C1 segment of cervical spinal cord (tissue), 14 donors: ENCODE measurements at places on chromosomes 7 and 10.

- no peak for DNase-seq
Measured at GRCh38 chr7:54782829-54783228, 23.8 kb upstream of the SEC61G start.

GRCh38 chr7:34222316-34222715 lies 317.0 kb downstream of the BMPER start:
- no peak for DNase-seq

DNA sequence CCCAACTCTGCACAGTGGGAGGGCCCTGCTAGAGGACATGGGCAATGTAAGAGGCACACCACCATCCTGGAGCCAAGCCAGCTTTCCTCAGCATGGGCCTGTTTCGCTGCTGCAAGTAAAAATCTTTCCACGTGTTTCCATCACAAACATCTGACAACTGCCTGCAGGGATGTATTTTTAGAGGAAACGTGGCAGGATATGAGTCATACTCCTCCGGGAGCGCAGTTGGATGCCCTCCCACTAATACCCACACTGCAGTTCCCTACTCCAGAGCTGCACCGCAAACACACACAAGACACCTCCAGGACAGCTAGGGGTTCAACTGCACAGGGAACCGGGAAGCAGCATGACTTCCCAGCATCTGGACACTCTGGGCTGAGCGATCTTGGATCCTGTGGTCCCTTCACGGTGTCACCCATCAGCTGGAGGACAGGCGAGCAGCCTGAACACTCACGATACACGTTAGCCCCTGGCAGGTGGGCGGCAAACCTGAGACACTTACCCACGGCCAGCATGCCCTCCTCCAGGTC lies 26.1 kb downstream of the PLAC9 start:
- DNase-seq = no peak

DNA sequence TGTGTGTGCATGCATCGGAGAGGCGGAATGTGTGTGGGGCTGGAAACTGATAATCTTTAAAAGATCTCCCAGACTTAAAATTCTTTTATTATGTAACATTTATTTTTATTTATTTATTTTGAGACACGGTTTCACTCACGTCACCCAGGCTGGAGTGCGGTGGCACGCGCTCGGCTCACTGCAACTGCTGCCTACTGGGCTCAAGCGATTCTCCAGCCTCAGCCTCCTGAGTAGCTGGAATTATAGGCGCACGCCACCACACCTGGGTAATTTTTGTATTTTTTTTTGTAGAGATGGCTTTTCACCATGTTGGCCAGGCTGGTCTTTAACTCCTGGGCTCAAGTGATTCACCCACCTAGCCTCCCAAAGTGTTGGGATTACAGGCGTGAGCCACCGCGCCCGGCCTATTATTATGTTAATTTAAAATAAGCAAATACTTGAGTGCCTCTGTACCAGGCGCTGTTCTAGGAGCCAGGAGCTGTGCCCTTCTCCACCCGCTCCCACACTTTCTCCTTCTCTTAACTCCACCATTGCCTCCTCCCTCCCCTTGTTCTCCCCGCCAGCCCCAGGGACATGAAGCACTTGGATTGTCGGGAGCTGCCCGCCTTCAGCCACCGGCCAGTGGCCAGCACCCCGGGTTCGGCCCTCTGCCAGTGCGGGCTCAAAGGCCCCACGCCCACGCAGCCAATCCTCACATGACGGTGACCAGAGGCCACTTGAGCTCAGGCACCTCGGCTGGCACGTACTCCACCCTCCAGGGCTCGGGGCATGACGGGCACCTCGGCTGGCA lies 163.6 kb downstream of the DNAJB6 start:
- DNase-seq = no peak

GRCh38 chr10:2933924-2934323 lies 133.4 kb upstream of the PFKP start:
- no peak for DNase-seq

- no peak for DNase-seq
Measured at GRCh38 chr10:117539903-117540639, 2.5 kb upstream of the EMX2 start.

GRCh38 chr10:53223851-53224250 lies 451.3 kb upstream of the MBL2 start:
- DNase-seq = no peak

DNA sequence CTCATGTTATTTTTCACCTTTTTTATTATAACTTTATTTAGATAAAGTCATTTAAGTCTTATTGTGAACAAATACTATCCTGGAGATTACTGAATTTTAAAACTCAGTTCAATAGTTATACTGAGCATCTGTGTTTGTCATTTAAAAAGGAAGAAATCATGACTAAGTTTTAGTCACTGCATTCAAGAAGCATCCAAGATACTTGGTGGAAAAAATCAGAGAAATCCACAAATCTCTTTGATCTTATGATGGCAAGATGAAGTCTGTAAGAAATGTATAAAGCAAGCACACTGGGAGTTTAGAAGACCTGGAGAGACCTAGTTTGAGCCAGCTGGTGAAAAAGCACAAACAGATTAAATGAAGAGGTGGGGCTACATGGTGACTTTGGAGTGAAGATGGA lies 529.8 kb upstream of the IGFBP3 start:
- DNase-seq = no peak

DNA sequence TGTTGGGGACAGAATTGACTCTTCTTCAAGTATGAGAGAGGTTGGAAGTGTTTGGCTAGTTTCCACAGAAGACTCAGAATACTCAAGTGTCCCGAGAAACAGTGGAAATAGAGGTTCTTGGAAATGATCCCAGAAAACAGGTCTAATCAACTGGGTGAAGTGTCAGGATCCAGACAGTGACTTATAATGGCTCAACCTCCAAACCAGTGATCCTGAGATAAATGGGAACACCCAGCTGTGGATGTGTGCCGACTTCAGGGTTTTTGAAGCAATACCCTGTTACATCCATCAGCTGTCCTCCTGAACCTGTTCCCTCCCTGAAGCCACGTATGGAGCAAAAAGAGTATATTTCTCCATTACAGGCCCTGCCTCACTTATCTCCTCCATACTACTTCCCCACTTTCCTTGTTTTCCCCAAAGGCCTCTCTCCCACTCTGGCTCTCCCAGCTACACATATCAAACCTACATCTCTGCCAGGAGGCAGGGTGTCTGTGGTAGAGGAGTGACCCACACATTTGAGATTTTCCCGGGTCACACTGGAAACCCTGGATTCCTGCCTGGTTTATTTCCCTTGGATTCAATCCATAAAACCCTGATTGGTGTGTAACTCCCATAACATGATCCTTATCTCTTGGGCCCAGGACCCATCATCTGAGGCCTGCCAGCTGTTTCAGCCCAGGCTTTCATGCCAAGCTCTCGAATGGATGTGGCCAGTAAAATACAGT lies 17.6 kb upstream of the ELOVL3 start:
- no peak for DNase-seq

DNA sequence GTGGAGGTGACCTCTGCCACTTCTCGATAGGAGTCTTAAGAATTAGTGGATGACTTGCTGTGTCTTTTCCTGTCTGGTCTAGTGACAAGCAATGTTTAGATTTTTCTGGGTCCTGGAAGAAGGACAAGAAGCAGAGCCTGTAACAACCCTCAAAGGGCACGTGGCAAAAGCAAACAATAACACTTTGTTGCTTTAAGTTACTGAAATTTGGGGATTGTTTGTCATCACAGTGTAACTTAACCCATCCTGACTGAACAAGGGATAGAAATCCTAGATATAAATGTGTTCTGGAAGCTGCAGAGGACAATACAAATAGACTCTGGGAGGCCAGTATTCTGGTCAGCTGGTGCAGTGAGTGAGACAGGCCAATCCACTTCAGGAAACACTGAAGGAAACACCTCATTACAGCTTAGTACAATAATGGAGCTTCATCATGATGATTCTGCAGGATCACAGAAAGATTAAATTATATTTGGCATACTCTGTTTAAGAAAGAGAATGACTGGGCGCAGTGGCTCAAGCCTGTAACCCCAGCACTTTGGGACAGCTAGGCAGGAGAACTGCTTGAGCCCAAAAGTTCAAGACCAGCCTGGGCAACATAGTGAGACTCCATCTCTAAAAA lies 23.3 kb downstream of the ENKUR start:
- DNase-seq = no peak

DNA sequence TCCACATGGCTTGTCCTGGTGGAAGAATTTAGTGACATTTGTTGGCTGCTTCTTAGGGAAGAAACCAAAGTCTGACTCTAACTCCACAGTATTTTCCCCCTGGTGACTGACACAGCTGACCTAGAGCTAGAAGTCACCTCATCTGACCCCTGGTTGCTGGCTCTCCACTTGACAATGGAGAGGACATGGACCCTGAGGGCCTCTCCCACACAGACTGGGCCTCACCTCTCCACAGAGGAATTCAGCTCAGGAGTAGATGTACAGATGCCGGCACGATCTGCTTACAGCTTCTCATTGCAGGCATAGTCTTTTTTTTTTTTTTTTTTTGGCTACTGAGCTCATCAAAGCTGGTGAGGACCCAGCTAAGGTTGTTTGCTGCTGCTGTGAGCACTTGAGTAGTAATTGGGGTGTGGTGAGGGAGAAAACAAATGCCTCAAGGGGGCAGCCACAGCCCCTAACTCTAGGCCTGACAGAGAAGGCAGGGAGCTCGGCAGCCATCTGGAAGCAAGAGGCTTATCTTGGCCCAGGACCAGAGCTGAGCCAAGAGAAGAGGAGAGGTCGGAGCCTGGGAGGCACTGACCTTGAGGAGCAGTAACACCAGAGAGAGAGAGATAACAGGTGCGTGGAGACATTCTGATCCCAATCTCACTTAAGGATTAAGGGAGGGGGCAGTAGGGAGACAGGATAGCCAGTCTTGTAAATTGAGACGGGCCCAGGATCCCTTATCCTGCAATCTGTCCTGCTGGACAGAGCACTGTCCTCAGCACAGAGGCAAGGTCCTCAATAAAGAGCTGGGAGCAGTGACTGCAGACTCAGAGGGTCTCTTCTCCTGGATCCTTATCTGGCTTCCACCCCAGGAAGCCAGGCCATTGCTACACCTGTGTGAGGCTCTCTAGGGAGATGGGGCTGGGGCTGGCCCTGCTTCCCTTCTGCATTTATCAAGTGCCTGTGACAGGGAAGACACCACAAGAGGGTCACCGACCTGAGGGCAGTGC lies 9.4 kb downstream of the PRSS58 start:
- no peak for DNase-seq

GRCh38 chr7:55569269-55569663 lies 3.0 kb downstream of the VOPP1 start:
- no peak for DNase-seq

DNA sequence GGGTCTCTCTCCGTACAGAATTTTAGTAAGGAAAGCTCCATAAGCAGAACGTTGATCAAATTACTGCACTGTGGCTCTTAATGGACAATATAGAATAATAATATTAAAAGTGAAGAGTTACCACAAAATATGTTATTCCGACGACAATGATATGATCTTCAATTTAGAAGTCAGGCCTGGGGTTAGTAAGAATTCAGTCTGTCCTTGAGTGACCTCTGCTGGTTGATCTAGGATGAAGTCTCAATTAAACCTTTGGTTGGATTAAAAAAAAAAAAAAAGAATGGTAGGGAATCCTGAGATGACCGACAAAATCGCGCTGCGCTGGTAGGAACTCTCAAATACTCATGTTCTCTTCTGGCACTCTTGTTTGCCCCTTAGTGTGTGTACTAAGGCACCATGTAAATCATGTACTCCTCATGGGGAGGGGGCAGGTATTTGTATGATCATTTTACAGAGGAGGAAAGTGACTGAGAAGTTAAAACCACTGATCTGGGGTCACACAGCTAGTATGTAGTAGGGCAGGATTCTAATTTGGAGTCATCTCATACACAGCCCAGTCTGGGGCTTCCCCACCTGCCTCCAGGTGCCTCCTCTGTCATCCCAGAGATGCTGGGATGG lies 161.3 kb upstream of the NPVF start:
- DNase-seq = no peak

DNA sequence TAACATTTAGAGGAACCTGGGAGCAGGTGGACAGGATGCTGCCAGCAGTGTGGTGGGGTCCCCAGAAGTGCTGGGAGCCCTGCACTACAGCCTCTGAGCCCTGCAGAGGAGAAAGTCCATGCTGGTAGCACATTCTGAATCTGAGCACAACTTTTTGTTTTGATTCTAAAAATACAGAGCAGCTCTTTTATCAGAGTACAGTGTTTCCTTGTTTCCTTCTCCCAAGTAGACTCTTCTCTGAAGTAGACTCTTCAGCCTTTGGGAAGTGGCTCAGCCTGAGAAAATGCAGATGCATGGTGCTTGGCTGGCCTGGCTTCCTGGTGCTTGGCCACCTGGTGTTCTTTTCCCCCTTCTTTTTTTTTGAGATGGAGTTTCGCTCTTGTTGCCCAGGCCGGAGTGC lies 9.1 kb downstream of the ADCY1 start:
- DNase-seq = no peak

DNA sequence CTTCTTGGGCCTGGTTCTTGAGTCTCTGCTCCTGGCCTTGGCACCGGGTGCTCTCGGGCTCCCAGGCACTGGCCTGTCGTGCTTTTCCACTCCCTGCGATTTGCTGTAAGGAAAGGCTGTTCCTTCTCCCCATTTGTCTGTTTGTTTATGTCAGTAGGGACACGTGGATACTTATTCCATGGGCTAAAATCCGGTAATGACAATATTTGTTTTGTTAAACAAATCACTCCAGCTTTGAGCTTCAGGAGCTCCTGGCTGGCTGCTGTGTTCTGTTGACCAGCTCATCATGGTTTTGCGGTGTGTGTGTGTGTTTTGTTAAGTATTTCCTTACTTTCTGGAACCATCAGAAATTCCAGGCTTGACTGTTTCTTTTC lies 17.5 kb upstream of the JAKMIP3 start:
- no peak for DNase-seq

- DNase-seq = no peak
Measured at GRCh38 chr7:73820013-73820412, 10.8 kb upstream of the CLDN4 start.

DNA sequence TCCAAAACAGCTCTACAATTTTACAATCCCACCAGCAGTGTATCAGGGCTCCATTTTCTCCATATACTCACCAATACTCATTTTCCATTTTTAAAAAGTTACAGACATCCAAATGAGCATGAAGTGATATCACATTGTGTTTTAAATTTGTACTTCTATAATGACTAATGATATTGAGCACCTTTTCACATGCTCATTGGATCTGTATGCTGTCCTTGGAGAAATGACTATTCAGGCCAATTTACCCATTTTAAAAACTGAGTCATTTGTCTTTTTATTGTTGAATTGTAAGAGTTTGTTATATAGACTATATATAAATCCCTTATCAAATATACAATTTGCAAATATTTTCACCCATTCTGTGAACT lies 162.0 kb downstream of the MAGI2 start:
- DNase-seq = no peak

- no peak for DNase-seq
Measured at GRCh38 chr10:126042906-126043305, 146.5 kb downstream of the FANK1 start.

DNA sequence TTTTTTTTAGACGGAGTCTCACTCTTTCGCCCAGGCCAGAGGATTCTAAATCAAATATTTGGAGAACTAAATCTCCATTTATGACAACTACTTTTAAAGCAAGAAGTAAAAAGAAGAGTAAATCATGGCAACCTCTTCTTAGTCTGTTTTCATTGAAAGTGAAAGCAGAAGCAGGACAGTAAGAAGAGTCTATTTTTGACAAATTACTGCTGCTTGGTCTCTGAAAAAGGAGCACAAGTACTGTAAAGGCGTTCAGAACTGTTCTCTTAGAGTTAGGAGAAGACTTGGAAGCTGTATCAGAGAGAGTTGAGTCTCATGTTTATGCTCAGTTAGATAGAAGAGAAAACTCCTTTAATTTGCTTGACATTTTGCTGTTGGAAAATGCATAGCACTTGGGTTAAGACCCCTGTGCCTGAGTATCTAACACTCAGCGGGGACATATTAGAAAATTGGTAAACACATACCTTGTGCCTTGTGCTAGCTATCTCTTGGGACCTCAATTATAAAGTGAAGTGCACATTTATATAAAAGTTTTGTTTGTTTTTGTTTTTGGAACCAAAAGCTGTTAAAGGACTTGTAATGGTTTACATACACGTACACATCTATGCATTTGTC lies 433.0 kb downstream of the ANKRD7 start:
- no peak for DNase-seq
